ENCODE measurements at places on chromosomes 1 and 21.

DNA sequence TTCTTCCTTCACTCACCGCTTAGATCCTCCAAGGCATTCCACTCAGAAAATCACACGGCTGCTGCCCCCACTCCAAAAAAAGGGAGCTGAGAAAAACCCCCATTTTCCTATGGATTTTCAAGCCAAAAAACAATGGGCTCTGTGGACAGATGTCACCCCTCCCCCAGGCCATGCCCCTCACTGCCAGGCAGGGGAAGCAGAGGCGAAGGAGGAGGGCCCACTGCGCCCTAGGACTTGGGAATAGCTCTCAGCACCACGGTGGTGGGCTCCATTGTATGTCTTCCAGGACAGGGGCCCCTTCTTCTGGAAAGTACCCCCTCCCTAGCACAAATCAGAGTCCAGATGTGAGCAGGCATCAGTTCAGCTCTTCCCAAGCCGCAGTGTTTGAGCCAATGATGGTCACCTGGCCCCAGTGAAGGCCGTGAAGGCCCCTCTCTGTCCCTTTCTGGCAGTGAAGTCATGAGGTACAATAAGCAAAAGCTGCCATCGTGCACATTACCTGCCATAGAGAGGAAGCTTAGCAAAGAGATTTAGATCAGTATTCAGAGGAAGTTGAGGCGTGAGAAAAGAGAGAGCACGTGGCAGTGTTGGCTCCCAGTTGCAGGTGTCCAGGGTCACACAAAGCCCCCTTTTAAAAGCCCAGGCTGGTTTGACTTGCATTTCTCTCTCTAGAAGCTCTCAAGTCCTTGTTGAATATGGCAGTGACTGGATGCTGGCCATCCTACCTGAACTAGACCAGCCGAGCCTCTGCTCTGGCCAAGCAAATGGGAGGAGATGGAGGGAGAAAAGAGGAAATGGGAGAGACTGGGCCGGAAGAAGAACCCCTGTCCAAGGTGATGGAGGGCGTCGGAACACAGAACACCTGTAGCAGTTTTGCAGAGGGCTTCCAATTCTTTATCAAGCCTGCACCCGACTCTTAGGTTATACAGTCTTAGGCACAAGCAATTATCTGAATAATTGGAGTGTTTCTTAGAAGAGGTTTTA lies 149.0 kb downstream of the TOMM20 start:
- no peak for DNase-seq

DNA sequence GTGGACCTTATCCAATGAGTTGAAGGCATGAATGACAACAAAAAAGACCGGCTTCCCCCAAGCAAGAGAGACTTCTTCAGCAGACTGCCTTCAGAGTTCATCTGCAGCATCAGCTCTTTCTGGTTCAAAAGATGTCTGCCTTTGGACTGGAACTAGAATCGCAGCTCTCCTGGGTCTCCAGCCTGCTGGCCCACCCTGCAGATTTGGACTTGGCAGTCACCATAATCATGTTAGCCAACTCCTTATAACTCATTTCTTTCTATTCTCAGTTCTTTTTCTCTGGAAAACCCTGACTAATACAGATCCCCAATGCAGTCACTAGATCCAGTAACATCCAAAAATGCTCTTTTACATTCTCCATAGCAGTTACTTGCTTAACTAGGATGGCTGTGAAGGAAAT lies 89.2 kb upstream of the MARK1 start:
- DNase-seq = no peak

DNA sequence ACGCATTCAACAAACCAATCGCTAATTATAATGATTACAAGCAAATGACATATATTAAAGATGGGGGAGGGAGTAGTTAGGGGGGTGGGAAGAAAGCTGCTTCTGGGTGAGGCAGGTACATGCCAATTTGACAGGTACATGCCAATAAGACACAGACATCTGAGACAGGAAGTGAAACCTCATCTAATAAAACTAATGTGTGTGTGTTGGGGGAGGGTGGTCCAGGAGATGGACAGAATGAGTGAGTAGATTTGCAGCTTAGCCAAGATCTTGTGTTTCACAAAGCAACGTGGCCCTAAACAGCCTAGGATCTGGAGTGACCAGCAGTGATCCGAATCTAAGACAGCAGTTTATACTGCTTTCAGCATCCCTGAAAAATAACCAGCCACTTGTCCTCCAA lies 10.8 kb downstream of the CFAP45 start:
- DNase-seq = no peak

DNA sequence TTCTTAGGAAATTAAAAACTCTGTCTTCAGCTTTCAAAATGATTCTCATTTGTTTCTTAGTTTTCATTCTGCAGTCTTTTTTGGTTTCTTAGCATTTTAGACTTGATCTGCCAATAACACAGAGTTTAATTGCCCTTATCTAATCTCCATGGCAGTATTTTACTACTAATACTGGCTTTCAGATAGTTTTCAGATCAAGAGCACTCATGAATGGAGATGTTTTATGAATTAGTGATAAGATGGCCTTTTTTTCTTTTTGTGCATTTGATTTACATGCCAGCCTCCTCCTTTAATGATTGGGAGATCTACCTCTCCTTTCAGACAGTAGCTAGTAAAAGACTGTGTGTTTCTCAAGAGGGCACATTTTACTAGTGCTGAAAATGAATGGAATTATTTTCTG lies 5.6 kb downstream of the MIA3 start:
- DNase-seq = no peak

DNA sequence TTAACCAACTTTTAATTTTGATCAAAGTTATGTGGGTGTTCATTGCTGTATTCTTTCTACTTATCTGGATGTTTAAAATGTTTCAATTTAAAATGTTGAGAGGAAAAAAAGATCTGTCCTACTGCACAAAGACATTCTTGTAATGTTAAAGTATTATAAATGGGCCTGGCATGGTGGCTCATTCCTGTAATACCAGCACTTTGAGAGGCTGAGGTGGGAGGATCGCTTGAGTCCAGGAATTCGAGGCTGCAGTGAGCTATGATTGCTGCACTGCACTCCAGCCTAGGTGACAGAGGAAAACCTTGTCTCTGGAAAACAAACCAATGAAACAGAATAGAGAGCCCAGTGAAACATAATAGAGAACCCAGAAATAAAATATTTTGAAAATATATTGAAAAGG lies 65.5 kb upstream of the LRRC8B start:
- no peak for DNase-seq

DNA sequence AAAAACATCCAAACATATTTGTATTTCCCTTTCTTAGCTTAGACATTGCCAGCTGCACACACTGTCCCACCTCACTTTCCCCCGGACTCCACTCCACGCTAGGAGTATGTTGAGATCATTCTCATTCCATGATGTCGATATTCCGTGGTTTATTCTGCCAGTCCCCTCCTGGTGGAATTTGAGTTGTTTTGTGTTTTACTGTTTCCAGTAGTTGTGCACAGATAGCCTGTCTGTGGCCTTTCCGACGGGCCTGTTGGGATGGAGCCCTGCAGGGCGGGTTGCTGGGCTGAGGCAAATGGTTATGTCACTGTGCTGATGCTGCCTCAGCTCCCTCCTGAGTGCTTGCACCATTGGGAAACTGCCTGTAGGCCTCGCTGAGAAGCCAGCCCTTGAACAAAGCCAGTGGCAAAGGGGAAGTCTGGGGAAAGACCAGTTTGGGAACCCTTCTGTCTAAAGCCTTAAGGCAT lies 12.8 kb downstream of the TRAPPC10 start:
- DNase-seq = peak; percentile 25

GRCh38 chr1:245155272-245156040 lies 671 bp downstream of the KIF26B start:
- peak; percentile 43 for DNase-seq

DNA sequence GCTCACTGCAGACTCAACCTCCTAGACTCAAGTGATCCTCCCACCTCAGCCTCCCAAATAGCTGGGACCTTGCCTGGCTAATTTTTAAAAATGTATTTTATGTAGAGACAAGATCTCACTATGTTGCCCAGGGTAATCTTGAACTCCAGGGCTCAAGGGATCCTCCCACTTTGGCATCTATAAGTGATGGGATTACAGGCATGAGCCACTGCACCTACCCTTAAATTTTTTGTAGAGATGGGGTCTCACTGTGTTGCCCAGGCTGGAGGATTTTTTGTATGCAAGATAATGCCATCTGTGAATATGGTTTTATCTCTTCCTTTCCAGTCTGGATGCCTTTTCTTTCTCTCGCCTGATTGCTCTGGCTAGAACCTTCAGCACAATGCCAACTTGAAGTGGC lies 8.7 kb upstream of the DCAF8 start:
- no peak for DNase-seq

GRCh38 chr1:197787056-197787455 lies 11.8 kb upstream of the DENND1B start:
- DNase-seq = peak; percentile 88

GRCh38 chr1:15022048-15022447 lies 131.5 kb upstream of the TMEM51 start:
- no peak for DNase-seq

DNA sequence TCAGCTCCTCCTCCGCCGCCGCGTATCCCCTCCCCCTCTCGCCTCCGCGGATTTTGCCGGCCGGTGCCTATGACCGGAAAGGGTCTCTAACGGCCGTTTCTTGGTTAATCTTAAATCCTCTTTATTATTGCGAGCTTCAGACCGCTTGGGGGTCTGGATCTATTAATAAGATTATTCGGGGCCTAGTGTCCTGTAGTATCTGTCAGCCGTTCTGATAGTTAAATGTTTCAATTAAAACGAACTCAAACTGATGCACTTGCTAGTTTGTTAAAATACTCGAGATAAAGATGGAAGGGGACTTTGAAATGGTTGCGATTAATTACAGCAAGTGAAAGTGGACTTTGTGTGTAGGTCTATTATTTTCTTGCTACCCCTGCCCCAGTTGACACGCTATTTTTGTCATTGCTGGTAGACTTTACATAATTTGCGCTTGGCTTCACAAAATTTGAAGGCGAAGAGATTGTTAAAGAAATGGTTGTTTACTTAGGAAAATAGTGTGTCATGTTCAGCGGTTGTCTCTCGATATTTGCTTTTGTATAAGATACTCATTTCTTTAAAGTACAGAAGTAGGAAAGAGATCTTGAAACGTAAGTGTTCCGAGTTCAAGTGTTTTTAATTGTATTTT lies 779 bp downstream of the SON start:
- no peak for DNase-seq

DNA sequence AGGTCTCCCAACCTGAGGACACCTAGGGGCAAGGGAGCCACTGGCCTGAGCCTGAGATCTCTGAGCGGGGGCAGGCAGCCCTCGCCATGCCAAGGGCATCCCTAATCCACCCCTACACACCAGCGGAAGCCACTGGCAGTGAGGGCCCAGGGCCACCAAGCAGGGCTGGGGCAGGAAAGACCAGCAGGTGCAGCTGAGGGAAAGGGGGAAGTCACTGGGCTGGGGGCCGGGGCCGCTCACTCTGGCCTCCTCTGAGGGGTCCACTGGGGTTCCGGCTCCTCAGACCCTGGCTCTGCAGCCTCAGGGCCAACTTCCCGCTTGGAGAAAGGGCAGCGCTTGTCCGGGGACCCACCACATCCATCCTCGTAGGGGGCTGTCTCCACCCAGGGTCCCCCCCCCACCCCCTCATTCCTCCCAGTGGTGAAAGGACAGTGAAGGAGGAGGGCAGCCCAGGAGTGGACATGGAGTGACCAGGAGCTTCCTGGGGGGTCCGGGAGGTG lies 42.5 kb upstream of the ACTRT2 start:
- no peak for DNase-seq

DNA sequence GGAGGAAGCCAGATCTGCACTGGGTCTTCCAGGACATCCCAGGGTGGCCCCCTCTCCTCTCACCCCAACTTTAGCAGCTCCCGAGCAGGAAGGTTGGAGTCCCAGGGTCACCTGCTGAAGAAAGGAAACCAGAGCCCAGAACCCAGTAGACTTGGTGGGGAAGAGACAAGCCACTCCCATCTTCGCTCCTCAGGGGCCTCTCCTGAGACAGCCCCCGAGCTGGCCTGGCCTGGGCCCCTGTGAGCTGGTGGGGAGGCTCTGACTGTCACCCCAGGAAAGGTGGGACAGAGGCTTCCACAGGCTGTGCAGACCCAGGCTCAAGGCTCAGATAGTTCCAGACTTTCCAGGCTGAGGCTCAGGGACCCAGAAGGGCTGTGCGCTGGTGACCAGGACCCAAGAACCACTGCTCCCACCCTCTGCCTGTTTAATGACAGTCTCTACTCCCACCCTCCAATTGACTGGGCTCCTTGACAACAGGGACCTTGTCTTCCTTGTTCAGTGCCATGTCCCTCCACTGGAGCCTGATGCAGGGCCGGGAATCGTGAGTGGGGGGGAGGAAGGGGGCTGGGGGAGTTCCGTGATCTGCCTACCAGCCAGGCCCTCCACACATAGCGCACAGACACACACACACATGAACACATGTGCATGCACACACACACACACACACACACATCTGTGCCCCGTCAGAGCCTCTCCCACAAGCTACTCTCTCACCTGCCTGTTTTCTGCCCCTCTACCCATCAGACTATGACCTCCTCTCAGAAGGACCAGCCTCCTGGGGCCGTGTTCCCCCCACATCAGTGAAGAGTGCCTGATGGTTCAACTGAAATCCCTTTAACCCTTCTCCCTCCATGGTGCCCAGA lies 401.2 kb downstream of the MATN1 start:
- no peak for DNase-seq

DNA sequence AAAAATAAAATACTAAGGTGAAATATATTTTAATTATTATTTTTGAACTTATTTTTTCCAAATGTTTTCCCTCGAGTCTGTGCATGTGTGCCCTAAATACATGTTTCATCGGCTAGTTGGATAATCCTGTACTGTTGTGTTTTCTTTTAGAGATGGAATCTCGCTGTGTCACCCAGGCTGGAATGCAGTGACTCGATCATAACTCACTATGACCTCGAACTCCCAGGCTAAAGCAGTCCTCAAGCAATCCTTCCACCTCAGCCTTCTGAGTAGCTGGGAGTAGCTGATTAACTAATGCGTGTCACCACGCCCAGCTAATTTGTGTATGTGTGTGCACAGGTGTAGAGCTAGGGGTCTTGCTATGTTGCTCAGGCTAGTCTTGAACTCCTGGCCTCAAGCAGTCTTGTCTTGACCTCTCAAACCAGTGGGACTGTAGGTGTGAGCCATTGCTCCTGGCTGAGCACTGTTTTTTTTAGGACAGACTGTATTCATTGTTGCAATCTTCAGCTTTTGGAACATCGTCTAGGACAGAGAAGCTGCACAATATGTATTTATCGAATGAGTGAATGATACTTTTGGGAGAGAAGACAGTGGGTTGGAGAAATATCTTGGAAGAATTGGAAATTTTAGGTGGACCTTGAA lies 4.8 kb upstream of the TMCO1 start:
- DNase-seq = peak; percentile 81

- DNase-seq = no peak
These were observed 63.9 kb upstream of the AK4 start for GRCh38 chr1:65084066-65084465.

- DNase-seq = no peak
These were observed 93.3 kb downstream of the SSBP3 start for GRCh38 chr1:54312796-54313316.

GRCh38 chr1:158177700-158178450 lies 2.8 kb upstream of the CD1D start:
- no peak for DNase-seq

- DNase-seq = no peak
These were observed 13.4 kb downstream of the ADORA1 start for GRCh38 chr1:203140743-203141520.
